ENCODE measurements at places on chromosomes 1 and 21.

GRCh38 chr1:218557731-218558130 lies 212.6 kb downstream of the TGFB2 start:
- no peak for DNase-seq

DNA sequence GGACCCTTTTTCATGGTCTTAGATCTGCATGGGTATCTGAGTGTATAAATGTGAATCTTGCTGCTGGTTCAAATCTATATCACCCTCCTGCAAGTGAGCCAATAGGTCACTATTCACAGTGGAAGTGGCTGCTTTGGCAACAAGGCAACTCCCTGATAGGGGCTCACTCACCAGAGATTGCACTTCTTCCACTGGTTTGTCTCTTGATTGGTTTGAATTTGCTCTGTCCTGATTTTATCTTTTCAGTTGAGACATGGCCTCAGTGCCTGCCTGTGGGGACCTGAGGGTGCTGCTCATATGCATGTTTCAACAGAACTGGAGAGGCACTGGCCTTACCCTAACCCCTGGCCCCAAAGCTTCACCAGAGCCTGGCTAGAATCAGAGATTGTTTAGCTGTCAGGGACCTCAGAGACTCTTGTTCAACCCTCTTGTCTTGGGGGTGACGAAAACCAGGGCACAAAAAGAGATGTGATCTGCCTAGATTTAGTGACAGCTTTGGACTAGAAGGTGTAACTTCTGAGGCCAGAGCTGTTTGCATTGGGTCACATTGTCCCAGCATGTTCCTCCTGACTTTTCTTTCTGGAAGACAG lies 16.9 kb downstream of the AVPR1B start:
- no peak for DNase-seq

- no peak for DNase-seq
Observed at GRCh38 chr1:201880928-201881571, 7.6 kb upstream of the SHISA4 start.

DNA sequence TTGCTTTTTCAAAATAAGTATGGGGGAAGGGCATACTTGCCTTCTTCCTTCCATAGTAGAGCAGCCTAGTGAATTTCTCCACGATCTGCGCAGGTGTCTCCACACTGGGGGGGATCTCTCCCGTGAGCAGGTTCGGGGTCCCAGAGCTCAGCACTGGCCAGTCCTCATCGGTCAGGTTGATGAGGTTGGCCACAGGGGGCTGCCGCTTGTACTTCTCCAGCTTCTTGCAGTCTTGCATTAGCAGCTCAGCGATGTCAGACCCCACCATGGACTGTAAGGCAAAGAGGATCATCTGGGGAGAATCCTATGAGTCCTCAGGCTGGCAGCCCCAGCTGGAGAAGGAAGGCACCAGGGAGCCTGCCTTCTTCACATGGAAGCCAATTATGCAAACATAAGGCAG lies 11.8 kb downstream of the SEC16B start:
- no peak for DNase-seq

- DNase-seq: no peak
Observed at GRCh38 chr1:59018446-59018845, 234.6 kb upstream of the JUN start.

GRCh38 chr1:114340892-114341291 lies 170.1 kb downstream of the TRIM33 start:
- DNase-seq: no peak

DNA sequence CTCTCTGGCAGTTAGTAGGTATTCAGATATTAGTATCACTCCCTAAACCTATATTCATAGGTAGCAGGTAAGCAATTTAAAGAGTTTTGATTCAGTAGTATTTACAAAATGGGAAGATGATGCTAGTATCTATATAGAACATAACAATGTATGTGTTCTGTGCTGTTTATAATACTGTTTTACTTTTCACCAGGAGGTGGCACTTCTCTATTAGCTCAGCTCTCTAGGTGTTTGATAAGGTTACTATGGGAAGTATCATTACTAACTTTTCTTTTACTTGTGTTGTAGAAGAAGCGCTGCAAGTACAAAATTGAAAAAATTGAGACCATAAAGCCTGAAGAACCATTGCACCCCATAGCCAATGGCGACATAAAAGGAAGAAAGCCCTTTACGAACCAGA lies 49.4 kb upstream of the FASLG start:
- DNase-seq: no peak

DNA sequence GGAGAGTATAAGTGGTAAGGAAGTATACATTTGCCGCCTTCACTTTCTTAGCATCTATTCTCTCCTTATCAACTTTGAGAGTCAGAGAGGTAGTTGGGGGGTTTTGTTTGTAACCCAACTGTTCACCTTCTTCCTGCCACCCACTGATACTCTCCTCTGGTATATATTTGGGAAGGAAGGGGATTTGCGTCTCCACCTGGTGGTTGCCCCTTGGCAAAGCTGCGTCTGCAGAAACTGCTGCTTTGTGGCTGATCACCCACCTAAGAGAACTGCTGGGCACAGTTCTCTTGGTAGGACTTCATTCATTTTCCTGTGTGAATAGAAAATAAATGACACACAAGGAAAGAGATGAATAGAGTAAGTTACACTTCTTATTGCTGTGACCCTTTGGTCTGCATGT lies 87.0 kb downstream of the SYT14 start:
- DNase-seq: no peak

DNA sequence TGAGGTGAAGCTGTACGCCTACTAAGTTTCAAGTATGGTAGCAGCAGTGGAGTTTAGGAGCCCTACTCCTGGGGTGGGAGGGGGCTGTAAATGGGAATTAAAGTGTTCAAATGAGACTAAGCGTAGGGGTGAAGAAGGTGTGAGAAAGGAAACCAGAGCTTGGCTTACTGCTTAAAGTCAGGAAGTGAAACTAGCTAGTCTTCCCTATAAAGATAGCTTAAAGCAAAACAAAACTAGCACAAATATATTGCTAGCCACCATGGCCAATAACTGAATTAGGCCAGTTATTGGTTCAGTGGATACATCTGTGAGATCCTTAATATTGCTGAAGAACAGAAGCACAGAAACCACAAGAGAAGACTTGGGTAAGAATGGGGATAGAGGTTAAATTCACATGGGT lies 492.2 kb upstream of the PKN2 start:
- no peak for DNase-seq

DNA sequence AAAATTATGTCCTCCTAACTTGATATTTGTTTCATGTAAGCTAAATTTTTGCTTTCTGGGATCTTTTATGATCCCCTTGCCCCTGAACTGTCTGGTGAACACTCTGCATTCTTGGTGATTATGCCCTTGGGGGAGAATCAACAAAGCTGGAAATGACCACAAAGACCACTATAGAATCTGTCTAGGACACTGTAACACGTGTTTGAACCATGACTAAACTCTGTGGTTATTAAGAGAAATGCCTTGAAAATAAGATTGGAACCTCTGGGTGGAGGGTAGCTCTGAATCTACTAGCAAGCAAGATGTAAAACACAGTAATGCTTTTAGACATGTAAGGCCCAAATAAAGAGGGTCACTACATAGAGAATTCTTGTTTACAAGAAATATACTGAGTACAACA lies 237.5 kb downstream of the HMCN1 start:
- DNase-seq: no peak

- DNase-seq: no peak
Observed at GRCh38 chr1:226455843-226456242, 48.0 kb upstream of the PARP1 start.

GRCh38 chr1:109254621-109255096 lies 5.3 kb downstream of the CELSR2 start:
- no peak for DNase-seq

- peak; percentile 28 for DNase-seq
Observed at GRCh38 chr1:3564921-3565831, 46.1 kb downstream of the MEGF6 start.

DNA sequence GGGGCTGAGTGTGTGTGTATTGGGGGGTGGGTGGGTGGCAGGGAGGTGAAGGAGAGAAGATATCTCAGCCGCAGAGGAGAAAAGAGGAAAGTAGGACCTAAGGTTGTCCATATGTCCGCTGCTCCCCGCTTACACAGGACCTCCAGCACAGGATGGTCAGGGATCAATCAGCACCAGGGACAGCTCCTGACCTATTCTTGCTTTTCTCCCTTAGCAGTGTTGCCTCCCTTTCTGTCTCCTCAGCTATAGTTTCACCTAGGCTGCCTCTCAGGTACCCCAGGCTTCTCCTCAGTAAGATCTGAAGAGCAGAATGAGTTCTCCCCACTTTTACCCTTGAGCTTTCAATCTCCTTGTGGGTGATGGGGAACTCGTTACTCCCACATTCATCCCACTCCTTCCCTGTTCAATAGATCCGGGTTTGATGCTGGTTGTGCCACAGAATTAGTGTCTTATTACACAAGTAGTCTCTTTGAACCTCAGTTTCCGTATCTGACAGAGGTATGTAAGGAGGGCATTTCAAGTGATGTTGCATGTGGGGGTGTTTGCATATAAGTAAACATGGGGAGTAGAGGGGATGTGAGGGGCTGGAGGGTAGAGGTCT lies 1.4 kb upstream of the DPH2 start:
- DNase-seq: peak; percentile 30

GRCh38 chr1:164716992-164717703 lies 158.2 kb downstream of the PBX1 start:
- no peak for DNase-seq

DNA sequence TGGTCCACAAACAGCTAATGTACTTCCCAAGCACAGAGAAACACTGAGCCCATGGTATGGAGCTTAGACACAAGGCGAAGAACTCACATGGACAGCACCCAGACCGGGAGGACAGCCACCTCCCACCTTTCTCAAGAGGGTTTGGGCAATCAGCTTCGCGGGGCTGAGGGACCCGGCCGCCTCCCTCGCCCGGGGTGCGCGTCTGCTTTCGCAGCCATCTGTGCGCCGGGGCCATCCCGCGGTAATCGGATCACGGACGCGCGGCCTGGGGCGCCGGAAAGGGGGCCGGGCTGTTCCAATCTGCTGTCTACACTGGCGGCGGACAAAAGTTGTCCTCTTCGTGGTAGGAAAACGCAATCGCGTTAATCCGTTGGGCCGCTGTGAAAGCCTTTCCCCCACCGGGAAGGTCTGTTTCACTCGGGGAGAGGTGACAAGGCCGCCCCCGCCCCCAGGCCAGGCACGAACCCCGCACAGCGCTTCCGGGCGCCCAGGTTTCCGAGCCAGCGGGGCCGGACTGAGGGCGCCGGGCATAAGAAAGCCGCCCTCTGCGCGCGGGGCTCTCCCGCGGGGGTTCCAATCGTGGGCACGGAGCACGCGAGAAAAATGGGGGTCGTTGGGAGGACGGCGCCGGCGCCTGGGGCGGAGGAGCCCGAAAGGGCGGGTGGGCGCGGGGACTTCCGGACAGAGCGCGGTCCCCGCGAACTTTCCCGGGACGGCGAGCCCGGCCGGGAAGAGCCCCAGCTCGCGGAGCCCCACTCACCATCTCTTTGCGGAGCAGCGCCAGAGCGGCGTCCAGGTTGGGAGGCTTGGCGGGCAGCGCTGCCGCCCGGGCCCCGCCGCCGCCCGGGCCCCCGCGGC lies 664 bp downstream of the FAM89A start:
- DNase-seq: peak; percentile 55

GRCh38 chr1:22751124-22751531 lies 40.5 kb downstream of the EPHB2 start:
- no peak for DNase-seq

- DNase-seq: no peak
Observed at GRCh38 chr1:205570796-205571537, 60.8 kb downstream of the ELK4 start.

DNA sequence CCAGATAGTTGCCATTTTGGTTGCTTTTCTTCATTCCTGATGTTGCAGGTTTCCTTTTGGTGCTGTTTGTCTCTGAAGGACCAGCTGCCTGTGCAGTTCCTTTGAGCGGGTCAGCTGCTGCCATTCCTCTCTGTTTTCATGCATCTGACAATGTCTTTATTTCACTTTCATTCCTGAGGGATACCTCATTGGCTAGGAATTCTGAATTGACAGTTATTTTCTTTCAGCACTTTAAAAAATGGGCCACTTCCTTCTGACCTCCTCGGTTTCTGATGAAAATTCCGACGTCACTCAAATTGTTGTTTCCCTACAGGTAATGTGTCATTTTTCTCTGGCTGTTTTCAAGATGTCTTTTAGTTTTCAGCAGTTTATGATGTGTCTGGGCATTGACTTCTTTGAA lies 24.8 kb downstream of the CCSAP start:
- no peak for DNase-seq

DNA sequence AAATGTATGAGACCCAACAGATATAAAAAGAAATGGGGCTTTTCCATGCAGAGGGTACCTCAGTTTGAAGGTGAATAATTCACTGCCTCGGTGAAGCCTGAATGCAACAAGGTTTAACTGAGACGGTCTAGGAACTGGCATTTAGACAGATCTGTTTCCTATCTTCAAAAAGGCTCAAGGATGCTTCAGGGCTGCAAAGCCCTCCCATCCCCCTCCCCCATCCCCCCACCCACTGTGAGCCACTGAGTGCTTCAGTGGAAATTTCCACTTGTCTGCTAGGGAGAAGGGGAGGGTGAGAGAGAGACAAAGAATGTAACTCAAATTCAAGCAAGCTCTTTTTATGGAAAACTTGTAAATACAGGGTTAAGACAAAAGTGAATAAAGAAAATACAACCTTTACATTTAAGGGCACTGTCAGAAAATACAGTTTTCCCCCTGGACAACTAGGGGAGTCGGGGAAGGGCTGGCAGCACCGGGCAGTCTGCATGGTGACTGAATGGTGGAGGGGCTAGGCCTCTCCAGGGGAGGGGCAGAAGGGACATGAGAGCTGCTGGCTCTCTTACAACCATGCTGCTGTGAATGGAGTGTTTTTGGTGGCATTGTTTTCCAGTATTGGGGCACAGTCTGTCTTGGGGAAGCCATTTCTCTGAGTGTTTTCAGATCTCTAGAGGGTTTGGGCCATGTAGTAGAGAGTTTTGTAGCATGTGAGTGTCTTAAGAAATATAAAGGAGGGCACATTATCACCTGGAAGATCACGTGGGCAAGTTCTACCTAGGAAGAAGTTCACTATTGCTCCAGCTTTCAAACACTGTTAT lies 56.7 kb downstream of the MRPS6 start:
- peak; percentile 22 for DNase-seq

DNA sequence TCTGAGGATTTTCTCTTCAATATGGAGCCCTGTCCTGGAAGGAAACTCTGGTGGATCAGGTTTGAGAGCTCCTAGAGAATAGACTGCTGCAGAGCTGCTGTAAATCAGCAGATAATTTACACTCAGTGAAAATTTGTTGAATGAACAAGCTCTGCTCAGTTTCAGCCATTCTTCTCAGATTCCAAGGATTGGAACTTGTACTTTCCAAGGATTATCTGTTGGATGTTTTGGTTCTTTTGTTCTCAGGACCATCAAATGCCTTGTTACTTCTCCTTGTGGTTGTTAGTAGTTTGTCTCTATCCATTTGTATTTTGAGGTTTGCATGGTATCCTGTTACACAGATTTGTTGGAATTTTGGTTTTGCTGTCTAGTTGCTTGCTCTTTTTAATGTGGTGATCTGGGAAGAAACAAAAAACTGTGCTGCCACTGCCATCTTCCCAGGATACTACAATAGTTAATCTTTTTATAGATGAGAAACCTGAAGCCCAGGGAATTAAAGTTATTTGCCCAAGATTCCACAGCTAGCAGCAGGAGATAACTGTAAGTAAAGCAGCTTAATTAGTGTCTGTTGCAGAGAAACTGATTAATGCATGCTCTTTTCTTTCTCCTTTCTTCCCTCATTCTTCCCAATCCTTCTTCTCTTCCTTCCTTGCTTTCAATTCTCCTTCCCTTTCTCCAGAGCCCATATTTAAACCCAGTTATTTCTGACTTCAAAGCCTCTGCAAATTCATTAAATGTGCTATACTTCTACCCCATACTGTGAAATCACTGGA lies 21.7 kb upstream of the KIFAP3 start:
- DNase-seq: no peak

GRCh38 chr1:109089242-109090015 lies 1.1 kb upstream of the TMEM167B start:
- DNase-seq: peak; percentile 49

Data from activated CD4-positive, alpha-beta memory T cell treated with anti-CD3 and anti-CD28 coated beads for 36 hours (primary cell).